ENCODE measurements at places on chromosomes 2 and 18. TPM values are rescaled to one million over a fixed set of nuclear protein-coding genes. Genes with fewer than 3 reads are reported as not detected.

DNA sequence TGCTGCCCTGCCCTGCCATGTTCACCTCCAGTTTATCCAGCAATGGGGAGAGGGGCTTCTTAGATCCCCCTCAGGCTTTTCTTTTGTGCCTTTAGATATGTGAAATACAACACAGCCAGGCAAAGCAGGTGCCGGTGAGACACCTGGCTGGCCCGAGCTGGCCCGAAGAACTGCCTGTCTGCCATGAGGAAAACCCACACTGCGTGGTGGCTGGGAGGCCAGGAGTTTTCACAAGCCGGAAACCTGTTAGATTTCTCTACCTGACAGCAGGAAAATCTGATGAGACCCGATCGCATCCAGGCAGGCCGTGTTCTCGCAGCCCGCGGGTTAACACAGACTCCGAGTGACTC is 5.7 kb upstream of the GAL3ST2 start:
- DNase-seq, result no peak

- no peak for DNase-seq
These were observed 164.5 kb upstream of the ALPP start for GRCh38 chr2:232214053-232214452.

GRCh38 chr2:96116879-96117533 is 635 bp upstream of the ADRA2B start:
- peak; percentile 60 for DNase-seq

Gene ARID5A
- total RNA-seq, result 6.1 TPM
